ENCODE measurements at places on chromosomes 3 and 15.

- peak; percentile 35 for DNase-seq
These were observed at the start of gene IGF2BP2 for GRCh38 chr3:185825006-185825638. TSS of gene IGF2BP2 (minus strand) at chr3:185825042. CDS start at chr3:185824960, 82 bp downstream.

GRCh38 chr3:148816981-148817525 lies 10.6 kb upstream of the CPB1 start:
- no peak for DNase-seq

DNA sequence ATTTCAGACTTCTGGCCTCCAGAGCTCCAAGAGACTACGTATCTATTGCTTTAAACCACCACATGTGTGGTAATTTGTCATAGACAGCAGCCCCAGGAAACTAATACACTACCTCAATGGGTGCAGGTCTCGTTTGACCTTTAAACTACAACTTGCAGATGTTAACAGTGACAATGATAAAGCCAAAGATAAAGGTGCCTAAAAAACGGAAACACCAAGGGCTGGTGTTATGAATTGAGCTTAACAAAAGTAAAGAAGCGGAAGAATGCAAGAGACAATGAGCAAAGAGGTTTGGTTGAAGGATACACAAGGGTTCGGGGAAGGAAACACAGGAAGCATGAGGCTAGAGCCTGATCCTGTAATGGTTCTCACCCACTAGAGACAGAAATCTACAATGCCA lies 50.8 kb downstream of the RFTN1 start:
- no peak for DNase-seq

GRCh38 chr3:119601154-119601553 lies 3.5 kb downstream of the PLA1A start:
- no peak for DNase-seq

GRCh38 chr3:159761848-159762635 lies 226.6 kb upstream of the IL12A start:
- no peak for DNase-seq

DNA sequence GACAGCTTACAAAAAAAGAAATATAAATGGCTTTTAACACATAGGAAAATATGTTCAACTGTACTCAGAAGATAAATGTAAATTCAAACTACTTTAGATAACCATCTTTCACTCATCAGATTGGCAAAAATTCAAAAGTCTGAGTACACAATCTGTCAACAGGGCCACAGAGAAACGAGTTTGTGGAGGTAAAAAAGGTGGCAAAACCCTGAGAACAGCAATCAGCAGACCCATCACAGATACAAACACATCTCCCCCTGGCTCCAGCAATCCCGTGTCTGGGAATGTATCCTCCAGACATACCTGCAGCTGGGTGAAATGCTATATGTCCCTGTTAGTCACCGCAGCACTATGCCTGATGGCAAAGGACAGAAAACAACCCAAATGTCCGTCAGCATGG lies 149.5 kb downstream of the OSBPL10 start:
- DNase-seq = no peak

DNA sequence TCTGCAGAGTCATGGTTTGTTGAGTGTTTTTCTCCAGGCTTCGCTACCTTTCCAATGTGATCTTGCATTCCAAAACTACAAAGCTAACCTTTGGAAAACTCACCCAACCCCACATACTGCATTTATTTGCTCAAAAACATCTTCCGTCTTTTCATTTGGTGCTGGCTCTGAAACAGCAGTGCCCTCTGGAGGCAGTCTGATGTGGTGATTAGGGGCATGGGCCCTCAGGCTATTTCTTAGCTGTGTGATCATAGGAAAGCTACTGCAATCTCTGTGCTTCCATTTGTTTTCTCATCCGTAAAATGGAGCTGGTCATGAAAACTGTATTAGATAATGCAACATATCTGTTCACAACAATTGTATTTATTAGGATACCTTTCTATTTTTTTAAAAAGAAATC lies 47.0 kb downstream of the MTHFS start:
- no peak for DNase-seq

DNA sequence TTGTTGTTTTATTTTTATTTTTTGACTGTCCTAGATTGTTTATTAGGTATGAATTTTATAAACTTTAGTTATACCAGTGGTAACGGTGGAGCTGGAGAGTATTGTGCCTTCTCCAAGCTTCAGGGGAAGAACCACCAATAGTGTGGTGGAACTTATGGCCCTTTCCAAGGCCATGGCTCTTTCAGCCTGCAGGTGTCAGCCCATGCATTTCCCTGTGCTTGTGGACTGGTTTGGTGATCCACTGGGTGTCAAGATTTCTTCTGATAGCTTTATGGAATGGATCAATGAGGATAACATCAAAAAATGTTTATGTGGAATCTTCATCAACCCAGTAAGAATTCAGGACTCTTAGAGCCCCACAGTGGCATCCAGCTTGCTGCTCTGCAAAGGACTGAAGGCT lies 19.2 kb upstream of the SCAMP5 start:
- DNase-seq = no peak

GRCh38 chr3:36364260-36364659 lies 16.0 kb upstream of the STAC start:
- no peak for DNase-seq

DNA sequence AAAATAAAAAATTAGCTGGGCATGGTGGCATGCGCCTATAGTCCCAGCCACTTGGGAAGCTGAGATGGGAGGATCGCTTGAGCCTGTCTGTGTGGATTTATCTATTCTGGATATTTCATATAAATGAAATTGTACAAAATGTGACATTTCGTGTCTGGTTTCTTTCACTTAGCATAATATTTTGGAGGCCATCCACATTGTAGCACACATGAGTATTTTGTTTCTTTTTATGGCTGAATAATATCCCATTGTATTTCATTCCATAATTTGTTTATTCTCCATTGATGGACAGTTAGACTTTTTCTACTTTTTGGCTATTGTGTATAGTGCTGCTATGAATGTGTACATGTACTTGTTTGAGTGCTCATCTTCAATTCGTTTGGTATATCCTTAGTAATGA lies 52.9 kb upstream of the DYNC1LI1 start:
- no peak for DNase-seq

DNA sequence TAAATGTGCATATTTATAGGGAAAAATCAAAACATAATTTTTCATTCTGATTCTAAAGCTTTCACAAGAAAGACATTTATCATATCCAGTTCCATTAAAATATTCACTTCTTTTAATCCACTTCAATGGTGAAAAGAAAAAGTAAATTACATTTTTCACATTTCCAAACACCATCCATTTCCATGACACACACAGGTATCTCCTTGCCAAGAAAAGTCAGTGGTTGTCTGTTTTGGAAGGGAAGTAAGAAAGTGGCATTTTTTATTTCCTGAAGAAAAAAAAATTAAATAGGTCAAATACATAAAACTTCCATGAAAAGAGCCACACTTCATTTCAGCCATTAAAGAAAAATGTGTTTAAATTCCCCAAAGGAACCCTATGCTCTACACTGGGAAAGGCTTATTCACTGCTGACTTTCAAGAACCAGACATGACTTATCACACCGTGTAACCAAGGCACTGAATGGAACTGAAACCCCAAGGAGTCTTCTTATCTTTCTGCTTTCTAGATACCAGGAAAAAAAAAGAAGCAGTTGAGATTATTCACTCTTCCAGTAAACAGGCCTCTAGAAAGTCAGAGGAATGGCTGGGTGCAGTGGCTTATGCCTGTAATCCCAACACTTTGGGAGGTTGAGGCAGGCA lies 44.5 kb downstream of the OSBPL10 start:
- DNase-seq = no peak

DNA sequence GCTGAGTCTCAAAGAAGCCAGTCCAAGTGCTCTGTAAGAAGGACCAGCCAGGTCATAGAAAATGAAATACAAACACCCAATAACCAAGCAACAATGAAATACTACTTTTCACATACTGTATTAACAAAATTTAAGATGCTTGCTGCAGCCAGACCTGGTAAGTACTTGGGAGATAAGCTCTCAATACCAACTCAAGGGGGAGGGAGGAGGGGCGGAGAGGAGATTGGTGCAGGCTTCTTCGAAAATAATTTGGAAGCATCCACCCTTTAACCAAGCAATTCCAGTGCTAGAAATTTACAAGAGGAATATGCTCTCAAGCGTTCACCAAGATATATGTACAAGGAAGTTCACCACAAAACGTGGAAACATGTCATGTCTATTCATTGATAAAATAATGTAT lies 7.6 kb upstream of the LRRC2 start:
- no peak for DNase-seq

DNA sequence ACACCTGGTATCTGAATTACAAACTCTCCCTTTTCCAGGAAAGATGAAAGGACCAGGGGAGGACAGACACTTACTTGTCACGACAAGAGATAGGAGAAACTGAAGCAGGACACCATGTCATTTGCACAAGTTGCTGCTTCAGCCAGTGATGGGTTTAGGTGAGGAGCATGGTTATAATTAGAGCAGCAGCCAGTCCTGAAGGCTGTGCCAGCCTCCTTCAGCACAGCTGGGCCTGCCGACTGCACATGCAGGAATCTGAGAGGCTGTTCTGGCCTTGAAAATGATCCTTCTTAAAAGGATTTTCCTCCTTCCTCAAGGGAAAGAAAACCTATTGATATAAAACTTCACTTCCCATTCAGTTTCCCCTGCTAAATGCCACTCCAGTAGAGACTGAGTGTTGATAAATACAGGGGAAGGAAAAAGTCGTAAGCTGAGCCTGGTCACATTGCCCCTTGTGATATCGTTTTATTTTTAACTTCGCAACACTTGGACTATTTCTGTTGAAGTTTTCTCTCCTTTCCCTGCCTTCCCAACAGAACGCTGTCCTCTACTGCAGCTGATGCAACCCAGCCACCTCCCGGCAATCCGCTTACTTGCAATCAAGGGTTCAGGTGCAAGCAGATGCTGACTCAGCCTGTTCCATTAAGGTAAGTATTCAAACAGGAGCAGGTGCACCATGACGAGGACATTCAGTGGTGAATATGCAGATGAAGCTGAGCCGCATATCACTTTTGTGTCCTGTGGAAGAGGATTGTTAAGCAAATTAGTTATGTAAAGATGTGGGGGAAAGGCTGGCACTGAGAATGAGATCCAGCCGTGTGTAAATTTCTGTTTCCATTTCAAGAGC lies at the start of gene FBXO40:
FBXO40 (plus strand) TSS at position 524 of the 847 bp plus-strand sequence. CDS start 27,197 bp downstream, outside the sequence.
- DNase-seq = no peak

DNA sequence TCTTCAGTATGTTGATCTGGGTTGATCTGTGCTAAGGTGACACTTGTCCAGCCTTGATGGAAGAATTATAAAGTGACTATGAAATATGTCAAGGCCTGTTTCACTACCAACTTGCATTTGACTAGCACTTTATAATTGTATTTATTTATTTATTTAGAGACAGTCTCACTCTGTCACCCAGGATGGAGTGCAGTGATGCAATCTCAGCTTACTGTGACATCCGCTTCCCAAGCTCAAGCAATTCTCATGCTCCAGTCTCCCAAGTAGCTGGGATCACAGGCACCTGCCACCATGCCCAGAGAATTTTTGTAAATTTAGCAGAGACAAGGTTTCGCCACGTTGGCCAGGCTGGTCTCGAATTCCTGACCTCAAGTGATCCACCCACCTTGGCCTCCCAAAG lies 25.5 kb upstream of the LACTB start:
- DNase-seq = no peak

- DNase-seq = peak; percentile 51
These were observed 142.7 kb downstream of the GADL1 start for GRCh38 chr3:30751610-30752299.

- no peak for DNase-seq
These were observed 22.9 kb downstream of the PDIA5 start for GRCh38 chr3:123089611-123090331.

- DNase-seq = no peak
These were observed 84.0 kb downstream of the CHD2 start for GRCh38 chr15:92984161-92984560.

DNA sequence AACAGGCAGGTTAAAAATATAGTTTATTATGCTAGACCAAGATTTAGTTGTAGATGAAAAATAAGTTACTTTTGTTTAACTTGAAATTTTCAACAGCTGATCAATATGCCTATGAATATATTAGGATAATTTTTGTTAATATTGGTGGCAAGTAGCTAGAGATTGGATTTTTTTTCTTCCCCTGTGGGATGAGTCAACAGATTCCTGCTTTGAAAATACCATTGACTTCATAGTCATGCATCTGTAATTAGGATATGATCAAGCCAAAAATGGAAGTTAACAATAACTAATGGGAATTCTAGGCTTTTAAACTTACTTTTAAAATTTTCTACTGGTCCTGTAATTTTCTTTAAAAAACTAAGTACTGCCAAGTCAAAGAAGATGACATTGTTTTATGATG lies 211.7 kb downstream of the ZIC1 start:
- DNase-seq = no peak

GRCh38 chr3:196149831-196150301 lies 61.3 kb downstream of the ZDHHC19 start:
- DNase-seq = no peak

GRCh38 chr3:153209596-153209995 lies 47.6 kb downstream of the RAP2B start:
- no peak for DNase-seq

GRCh38 chr3:109642025-109642424 lies 304.7 kb upstream of the DPPA4 start:
- no peak for DNase-seq

- no peak for DNase-seq
These were observed 59.8 kb upstream of the FGD5 start for GRCh38 chr3:14758959-14759358.

DNA sequence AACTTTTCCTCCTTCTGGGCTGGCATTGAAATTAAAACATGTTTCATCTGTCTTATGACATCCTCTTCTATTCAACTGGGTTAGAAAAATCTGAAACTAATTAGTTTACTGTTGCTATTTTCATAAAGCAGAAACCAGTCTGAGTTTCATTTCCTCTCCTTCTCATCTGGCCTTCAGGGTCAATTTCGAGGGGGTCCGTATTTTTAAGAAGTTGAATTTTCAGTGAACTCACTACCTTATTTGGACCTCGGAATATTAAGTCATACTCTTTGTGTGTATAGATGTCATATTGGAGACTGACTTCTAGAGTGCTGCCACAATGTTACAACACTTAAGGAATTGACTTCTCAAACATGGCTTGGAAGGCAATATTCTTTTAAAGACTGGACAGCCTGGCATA lies 485.9 kb downstream of the SQOR start:
- no peak for DNase-seq

DNA sequence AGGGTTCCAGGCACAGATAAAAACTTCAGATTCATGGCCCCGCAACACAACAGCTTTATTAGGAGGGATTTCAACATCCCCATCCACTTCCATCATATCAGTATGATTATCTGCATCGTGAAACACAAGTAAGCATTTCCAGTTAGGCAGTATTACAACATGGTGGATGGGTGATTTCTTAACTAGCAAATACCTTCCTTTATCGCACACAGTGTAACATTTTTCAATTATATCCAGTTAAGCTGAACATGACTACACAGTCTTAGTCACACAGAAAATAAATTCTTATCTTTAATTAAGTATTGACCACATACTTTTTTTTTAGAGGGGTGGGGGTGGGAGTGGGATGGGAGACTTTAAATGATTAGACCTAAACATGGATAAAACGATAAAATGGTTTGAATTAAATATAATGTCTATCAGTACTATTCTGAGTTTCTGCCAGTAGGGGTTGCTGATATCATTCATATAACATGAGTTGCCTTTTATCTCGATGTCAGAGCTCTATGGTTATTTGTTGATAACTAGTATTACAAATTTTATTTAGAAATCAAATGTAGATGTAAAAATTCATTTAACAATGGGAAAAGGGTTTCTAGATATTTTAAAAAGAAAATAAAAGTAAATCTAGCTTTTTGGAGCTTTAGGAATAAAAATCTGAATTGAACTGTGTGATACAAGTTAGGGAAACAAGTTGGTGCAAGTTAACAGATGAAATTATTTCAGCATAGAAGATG lies 146.6 kb downstream of the TBL1XR1 start:
- DNase-seq = no peak

- DNase-seq = no peak
These were observed 261.5 kb upstream of the LRTM1 start for GRCh38 chr3:55189359-55189801.
